ENCODE measurements at places on chromosomes 7 and 10. TPM values are rescaled to one million over a fixed set of nuclear protein-coding genes. Genes with fewer than 3 reads are reported as not detected.

Gene LRIT1
- not detected for total RNA-seq

Gene RPEL1
- total RNA-seq: 0.03 TPM

Gene MRPL43
- total RNA-seq: 91.6 TPM

Gene PURB
- 13.1 TPM for total RNA-seq

DNA sequence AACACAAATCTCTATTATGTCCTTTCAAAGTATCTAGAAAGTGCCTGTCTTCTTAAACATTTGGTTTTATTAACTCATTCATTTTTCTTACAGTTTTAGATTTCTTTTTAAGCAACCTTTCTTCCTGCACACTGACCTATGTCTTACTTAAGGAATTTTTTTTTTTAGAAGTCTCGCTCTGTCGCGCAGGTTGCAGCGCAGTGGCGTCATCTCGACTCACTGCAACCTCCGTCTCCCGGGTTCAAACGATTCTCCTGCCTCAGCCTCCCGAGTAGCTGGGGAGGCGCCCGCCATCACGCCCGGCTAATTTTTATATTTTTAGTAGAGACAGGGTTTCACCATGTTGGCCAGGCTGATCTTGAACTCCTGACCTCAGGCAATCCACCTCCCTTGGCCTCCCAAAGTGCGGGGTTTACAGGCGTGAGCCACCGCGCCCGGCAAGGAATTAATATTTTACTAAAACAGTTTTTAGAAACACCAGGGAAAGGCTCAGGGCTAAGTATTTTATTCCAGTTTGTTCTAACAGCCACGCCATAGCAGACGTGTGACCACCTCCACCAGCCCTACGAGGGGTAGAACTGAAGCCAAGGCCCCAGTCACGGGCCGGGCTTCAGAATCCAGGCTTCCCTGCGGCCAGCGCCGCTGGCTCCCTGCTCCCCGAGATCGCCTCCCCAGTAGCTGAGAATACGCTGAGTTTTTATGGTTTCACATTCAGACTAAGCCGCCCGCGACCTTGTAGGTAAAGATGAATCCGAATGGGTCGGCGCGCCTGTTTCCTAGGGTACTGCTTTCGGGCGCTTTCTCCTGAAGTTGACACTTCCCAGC lies 941 bp upstream of the LUC7L2 start:
- DNase-seq: peak; percentile 20

- DNase-seq: no peak
Observed at GRCh38 chr7:75995996-75996395, 1.6 kb upstream of the TMEM120A start.

- no peak for DNase-seq
Observed at GRCh38 chr10:113689057-113689456, 9.3 kb downstream of the CASP7 start.

GRCh38 chr10:22246680-22247391 lies 29.0 kb upstream of the EBLN1 start:
- no peak for DNase-seq

GRCh38 chr10:63164166-63164623 lies 31.1 kb downstream of the NRBF2 start:
- no peak for DNase-seq

DNA sequence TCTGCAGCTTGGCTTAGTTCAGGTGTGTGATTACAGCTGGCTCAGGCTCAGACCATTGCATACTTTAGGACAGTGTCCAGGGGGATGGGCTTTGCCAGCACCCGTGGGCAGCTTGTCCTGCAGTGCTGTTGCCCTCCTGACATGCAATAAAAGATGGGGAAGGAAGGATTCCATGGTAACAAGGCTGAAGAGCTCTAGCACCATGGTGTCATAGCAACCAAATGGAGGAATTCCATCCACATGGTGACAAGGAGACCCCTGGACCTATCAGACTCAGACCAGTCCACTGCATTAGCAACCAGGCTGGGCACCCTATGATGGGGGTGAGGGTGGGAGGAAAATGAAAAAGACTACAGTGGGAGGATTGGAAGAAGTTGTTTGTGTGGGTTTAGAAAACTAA lies 49.9 kb downstream of the SORCS3 start:
- no peak for DNase-seq

GRCh38 chr7:52758356-52758755 lies 277.1 kb upstream of the POM121L12 start:
- DNase-seq: no peak
